Stimulated activated CD4-positive, alpha-beta T cell treated with anti-CD3 and anti-CD28 coated beads, Interleukin-12 subunit alpha, Interleukin-12 subunit beta, amount 100 ng/mL, for 4 hours (primary cell): ENCODE measurements at places on chromosomes 6 and 20.

DNA sequence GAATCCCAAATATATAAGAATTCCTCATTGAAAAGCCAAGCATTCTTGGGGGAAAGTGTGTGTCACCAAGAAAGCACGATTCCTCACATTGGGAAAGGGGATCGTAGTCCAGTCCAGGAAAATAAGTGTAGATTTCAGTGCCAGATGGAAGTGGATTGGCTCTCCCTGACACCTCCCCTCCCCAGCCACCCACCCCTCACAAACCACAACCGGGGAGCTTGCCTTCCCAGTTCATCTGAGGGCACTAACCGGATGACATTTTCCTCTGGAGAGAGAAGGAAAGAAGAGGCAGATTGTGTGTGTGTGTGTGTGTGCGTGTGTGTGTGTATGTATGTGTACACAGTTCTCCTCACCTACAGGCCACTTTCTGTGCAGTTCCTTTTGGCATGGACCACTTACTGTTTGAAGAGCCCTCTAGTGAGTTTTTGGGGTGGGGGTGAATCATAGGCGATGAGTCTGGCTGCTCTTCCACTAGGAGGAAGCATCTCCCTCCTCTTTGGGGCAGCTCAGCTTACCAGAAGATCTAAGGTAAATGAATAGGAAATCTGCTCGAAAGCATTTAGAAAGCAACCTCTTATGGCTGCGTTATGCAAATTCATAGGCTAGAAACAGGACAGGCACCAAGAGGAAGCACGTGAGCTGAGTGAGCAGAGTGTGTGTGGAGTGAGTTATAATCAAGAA, 20.8 kb downstream of the DAAM2 start:
- DNase-seq: no peak

GRCh38 chr6:155093430-155093829, 98.3 kb downstream of the TIAM2 start:
- peak; percentile 14 for DNase-seq

GRCh38 chr6:16903470-16903869, 142.2 kb upstream of the ATXN1 start:
- DNase-seq: no peak

- DNase-seq: peak; percentile 63
Measured at GRCh38 chr6:155418017-155418761, 37.5 kb downstream of the NOX3 start.

DNA sequence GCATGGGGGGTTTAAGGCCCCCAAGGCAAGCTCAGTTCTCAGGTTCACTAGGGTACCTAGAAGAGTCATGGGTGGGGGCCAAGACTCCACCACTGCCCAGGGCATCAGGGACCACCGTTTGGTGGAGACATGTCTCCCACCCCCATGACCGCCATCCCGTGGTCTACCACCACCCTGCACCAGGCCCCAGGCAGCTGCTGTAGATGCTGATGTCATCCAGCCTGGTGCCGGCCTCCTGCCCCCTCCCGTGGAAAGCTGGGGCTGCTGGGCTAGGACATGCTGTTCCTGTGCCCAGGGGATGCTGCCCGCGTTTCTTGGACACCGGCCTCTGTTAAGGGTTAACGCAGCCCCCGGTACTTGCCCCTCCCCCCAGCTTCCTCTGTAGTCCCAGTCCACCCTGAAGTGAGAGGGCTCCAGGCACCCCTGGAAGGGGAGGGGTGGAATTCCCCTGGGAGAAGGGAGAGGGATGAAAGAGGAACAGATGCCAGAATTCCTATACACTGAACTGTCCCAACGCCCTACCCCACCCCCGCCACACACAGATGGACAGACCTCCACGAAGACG, 587 bp downstream of the IP6K3 start:
- no peak for DNase-seq

DNA sequence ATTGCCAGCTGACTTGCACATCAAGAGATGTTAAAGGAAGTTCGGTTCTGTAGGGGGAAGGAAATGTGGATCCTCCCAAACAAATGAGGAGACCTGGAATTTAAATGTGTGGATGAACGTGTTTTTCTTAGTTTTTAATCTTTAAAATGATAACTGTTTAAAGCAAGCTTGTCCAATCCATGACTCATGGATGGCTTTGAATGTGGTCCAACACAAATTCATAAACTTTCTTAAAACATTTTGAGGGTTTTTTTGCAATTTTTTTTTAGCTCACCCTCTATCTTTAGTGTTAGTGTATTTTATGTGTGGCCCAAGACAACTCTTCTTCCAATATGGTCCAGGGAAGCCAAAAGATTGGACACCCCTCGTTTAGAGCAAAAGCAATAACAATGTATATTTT, 12.6 kb downstream of the TUBB2B start:
- DNase-seq: no peak

DNA sequence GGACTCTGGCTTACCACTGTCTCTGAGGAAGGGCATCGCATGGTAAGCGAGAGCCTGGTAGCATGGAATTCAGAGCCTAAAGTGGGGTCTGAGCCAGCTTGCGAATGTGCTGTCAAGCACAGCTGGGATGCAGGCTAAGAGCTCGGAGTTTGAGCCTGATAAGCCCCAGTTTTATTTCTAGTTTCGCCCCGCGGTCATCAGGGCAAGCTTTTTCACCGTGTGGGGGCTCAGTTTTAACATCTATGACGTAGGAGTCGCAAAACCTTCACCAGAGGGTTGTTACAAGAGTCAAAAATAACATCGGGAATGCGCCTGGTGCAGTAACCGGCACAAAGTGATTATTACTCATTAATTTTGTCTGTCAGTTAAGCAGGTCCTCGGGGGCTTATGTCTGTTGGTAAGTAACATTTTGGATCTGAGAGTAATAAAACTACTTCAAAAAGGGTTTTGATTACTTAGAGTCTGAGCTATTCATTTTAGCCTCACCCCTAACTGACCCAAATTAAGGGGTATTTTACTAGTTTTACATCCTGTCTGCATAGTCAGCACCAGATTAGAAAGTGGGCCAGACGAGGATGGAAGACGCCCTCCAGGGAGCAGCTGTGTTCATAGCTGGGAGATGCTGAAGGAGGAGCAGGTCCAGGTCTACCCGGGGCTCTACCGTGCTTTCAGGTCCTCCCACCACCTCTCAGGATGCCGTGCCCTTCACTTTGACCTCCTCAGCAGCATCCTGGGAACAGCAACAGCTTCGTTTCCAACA, 29.7 kb downstream of the SLC22A23 start:
- no peak for DNase-seq

DNA sequence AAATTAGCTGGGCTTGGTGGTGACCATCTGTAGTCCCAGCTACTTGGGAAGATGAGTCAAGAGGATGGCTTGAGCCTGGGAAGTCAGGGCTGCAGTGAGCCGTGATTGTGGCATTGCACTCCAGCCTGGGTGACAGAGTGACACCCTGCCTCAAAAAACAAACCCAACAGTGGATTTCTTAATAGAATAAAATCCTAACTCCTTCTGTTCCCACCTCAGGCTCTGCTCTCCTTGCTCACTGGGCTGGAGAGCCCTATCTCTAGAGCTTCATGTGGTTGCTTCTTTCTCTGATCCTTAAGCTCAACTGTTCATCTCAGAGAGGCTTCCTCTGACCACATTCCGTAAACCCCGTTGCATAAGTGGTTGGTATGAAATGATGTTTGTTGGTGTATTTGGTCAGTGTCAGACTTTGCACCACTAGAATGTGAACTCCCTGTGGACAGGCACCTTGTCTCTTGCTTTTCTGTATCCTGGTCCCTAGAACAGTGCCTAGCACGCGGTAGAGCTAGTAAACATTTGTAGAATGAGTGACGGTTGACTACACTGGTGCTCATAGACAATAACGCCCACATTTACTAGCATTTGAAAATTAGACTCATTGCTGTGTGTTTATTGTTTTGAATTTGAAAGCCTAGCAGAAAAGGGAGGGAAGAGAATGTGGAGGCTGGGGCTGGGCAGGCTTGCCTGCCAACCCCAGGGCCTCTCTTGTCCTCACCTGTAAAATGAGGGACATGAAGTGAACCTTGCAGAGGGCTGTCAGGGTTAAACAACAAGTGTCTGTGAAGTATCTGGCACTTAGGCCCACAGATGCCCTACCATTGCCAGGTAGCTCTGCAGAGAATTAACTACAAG, 4.2 kb downstream of the MAPRE1 start:
- DNase-seq: no peak

- no peak for DNase-seq
Measured at GRCh38 chr6:33915134-33915533, 111.3 kb upstream of the MLN start.

- DNase-seq: no peak
Measured at GRCh38 chr6:118603372-118603771, 48.0 kb downstream of the CEP85L start.
